Hematopoietic multipotent progenitor cell treated with erythropoietin and hydrocortisone succinate and interleukin-3 and kit ligand, for 17 days (in vitro differentiated cells): ENCODE measurements at places on chromosomes 5 and 9.

DNA sequence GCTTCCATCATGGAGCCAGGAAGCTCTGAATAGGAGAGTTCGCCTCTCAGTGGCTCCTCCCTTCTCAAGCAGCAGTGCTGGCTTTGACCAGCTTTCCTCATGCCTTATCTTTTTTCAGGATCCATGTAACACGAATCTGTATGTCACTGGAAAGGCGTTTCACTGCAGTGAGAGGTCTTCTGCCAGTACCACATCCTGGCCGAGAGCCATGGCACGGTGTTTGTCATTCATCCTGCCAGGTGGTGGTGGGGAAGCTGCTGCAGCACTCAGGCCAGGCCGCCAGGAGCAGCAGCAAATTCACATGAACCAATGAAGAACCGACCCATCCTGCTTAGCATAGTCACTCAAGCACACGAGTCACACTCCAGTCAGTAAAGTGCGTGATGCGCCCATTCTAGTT is 179.0 kb downstream of the FANCC start:
- DNase-seq = no peak

GRCh38 chr5:14063691-14064090 is 79.5 kb upstream of the TRIO start:
- DNase-seq = no peak

GRCh38 chr5:57626703-57627102 is 144.1 kb upstream of the ACTBL2 start:
- no peak for DNase-seq

DNA sequence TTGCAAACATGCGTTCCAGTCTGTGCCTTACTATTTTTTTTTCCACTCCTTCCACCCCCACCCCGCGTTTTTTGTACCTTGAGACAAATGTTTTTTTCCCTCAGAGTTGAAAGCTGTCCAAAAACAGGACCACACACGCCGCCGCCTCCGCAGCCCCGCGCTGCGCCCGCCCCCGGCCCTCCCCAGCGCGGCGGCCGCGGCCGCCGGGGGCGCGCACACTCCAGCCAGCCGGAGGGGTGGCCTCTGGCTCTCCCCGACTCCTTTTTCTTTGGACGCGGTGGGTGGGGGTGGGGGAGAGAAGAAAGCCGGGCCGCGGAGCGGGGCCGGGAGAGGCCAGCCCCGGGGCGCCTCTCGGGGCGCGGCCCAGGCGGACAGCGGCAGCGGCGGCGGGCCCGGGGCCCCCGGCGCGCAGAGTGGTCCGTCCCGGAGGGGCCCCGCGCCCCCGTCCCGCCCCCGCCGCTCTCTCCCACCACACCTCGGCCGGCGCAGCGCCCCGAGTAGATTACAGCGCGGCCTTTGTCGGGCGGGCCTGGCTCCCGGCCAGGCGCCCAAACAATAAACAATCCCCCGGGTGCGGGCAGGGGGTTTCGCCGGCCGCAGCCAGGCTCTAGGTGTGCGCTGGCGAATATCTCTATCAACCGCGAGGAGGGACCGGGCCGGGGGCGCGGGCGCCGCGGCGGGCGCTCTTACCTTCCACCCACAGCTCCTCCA is 10.9 kb downstream of the PTCH1 start:
- DNase-seq = no peak

DNA sequence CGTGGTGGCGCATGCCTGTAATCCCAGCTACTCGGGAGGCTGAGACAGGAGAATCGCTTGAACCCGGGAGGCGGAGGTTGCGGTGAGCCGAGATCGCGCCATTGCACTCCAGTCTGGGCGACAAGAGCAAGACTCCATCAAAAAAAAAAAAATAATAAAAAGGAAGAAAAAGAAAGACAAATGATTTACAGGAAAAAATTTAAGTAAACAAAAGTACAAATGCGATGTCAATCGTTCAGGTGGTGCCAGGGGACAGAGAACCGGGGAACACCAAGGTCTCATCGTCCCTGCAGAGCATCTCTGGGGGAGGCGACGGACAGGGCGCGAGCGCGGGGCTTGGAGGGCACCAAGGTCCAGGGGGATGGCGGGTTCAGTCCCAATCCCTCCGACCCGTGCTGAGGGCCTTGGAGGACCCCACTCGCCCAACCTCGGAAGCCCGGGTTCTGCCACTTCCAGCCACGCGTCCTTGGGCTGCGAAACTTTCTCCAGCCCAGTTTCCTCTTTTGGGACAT is 607 bp upstream of the HNRNPAB start:
- no peak for DNase-seq

DNA sequence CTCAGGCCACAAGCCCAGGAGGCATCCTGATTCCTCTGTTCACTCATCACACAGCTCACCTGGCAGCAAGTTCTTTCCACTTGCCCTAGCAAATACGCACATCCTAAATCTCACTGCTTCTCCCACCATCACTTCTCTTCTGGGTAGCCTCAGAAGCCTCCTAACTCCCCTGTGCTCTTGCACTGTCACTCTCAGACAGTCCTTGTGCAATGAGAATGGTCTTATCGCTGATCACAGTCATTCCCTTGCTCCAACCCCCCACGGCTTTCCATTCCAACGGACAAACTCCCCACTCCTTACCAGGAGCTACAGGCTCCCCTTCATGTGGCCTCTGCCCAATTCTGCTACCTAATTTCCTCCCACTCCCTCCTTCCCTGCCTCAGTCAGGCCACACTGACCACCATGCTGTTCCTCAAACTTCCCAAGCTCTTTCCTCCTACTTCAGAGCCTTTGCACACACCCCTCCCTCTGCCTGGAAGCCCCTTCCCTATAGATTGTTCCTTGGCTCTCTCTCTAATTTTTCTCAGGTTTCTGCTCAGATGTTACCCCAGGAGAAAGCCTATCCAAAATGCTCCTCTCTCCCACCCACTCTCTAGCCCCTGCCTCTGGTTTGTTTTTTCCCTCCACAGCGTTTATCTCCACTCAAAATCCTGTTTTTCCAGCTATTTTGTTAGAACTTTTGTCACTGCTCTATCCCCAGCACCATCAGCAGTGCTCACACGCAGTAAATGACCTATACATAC is 34.1 kb upstream of the TNFAIP8 start:
- no peak for DNase-seq

- DNase-seq = peak; percentile 38
Observed at GRCh38 chr9:120583958-120584369, 4.0 kb upstream of the CDK5RAP2 start.

- no peak for DNase-seq
Observed at GRCh38 chr9:123020796-123021195, 12.7 kb upstream of the GPR21 start.

DNA sequence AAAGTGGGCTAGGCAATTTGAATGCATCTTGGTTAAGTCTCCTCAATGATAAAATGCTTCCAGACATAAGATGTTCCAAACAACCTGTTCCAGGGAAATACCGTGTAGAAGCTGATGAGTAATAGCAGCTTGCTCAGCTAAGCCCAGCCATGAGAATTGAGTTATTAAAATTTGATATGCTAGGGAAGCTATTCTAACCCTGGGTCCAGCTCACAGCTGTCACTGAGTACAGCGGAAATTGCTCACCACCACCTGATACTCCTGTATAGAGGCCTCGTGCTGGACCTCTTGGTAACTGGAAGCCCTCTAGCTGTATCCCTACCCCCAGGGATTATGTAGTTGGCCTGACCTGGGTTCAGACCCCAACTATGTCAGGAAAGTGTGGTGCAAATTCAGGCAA is 521.3 kb upstream of the TRPC7 start:
- DNase-seq = no peak

- no peak for DNase-seq
Observed at GRCh38 chr9:76451234-76451633, 7.7 kb upstream of the GCNT1 start.

GRCh38 chr5:135032999-135033861 is 798 bp downstream of the PITX1 start:
- no peak for DNase-seq
